ENCODE measurements at places on chromosomes 2 and 18. TPM values are rescaled to one million over a fixed set of nuclear protein-coding genes. Genes with fewer than 3 reads are reported as not detected.

The EN1 gene
- total RNA-seq = not detected

The SERPINB10 gene
- total RNA-seq = not detected

The AQP4 gene
- total RNA-seq = 0.33 TPM

DNA sequence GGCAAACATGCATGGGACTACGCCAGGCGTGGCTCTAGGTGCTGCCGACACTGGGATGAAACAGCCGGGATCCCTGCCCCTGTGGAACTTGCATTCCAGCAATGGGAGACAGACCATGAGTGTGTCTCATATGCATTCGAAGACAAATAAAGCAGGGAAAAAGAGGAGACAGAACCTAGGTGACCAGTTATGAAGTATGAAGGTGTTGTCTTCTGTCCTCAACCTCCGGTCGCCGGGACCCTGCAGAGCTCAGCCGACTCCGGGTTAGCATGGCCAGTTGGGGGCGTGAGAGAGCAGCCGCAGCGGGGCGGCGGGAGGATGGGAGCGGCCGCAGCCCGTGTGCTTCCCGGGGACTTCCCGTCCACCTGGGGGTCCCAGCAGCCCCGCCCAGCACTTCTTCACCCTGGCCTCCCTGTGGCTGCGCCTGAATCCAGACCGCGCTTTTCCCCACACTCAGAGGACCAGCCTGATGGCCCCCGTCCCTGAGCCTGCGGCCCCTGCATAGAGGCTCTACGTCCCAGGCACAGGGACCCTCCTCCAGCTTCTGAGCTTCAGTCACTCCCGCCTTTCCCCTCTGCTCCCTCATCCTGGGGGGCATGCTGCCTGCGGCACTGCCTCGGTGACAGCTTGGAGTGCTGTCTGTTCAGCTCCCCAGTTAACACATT lies 11.4 kb downstream of the ID2 start:
- H3K4me1 ChIP-seq = peaks cover 9% of the 10 kb centered on the region
- H3K36me3 ChIP-seq = no peaks in the 10 kb centered on the region
- peak; percentile 48 for DNase-seq
- peaks cover 8% of the 10 kb centered on the region for H3K27me3 ChIP-seq
- H3K4me3 ChIP-seq = no peak overlapping the region
